ENCODE measurements at places on chromosomes 11 and 22.
A peak's percentile ranks its signal among the peaks of the same experiment; 100 is the strongest.

DNA sequence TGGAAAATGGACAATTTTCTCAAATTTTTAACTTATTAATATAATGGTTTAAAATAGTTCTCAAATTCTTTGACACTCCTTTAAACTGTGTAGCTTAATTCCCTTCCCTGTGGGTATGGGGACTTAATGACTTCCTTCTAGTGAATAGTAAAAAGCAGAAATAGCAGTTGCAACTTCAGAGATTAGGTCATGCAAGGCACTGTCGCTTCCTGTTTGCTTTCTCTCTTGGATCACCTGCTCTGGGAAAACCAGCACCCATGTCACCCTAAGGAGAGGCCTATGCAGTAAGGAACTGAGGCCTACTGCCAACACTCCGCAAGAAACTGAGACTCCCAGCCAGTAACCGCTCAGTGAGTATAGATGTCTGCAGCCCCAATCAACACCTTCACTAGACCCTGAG, 5.5 kb upstream of the PANX3 start:
- no peak for DNase-seq

- DNase-seq: no peak
Observed at GRCh38 chr11:110474578-110474977, 44.8 kb downstream of the FDX1 start.

DNA sequence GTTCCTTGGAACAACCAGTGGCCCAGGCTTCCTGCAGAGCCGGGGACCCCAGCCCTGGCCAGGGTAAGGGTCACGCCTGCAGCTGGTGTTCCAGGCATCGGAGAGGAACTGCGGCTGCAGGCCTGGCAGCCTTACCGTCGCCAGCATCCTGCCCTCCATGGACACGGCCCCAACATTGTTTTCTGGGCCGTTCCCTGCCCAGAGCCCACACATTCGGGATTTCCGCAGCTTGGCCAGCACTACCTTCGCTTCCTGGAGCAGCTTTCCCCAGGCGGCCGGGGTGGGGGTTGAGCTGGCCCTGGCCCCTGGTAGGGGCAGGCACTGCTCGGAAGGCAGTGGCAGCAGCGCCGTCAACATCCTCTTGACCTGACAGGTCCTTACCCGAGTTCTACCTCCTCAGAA, 17.7 kb downstream of the TXN2 start:
- no peak for DNase-seq

GRCh38 chr11:118870396-118871343, 13.0 kb upstream of the CXCR5 start:
- DNase-seq: no peak

GRCh38 chr11:72684236-72684912, 10.2 kb upstream of the PDE2A start:
- no peak for DNase-seq

DNA sequence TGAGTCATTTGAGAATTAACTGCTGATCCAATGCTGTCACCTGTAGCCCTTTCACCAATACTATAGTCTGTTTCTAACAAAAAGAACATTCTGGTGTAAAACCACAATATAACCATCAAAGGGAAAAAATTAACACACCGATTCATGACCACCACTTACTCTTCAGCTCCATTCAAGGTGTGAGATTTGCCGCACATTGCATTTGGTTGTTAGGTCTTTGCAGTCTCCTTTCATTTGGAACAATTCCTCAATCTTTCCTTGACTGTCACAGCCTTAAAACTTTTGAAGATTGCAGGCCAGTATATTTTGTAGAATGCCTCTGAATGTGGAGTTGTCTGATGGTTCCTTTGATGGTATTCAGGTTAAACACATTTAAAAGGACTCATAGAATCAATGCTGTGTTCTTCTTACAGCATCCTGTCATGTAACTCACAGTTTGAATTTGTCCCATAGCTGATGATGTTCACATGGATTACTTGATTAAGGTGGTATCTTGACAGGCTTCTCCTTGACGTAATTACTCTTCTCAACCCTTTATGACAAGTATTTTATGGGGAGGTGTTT, 63.6 kb downstream of the TNRC6B start:
- DNase-seq: no peak

GRCh38 chr11:58992489-58992888, 53.2 kb downstream of the GLYATL1 start:
- DNase-seq: no peak

- DNase-seq: no peak
Observed at GRCh38 chr11:80379620-80380278, 938.9 kb upstream of the TENM4 start.

GRCh38 chr11:107951155-107951554, 22.9 kb downstream of the RAB39A start:
- DNase-seq: no peak

GRCh38 chr22:42217019-42217751, 53.3 kb downstream of the TCF20 start:
- DNase-seq: no peak

DNA sequence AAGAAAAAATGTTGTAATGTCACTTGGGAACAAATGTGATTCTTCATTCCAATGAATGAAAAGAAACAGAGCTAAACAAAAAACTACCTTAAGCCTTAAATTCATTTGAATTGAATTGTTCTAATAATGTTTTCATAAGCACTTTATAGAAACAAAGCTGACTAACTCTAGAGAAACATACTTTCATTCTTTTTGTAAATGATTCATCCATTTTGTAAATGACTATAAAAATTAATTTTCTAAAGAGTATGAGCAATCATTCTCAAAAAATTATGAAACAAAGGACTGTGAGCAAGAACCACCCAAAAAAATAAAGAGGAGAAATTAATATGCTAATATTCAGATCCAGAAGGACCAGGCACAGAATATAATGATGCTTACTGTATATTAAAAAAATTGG, 986.5 kb upstream of the CHORDC1 start:
- DNase-seq: no peak

GRCh38 chr22:26466196-26466595, 17.4 kb downstream of the HPS4 start:
- no peak for DNase-seq

DNA sequence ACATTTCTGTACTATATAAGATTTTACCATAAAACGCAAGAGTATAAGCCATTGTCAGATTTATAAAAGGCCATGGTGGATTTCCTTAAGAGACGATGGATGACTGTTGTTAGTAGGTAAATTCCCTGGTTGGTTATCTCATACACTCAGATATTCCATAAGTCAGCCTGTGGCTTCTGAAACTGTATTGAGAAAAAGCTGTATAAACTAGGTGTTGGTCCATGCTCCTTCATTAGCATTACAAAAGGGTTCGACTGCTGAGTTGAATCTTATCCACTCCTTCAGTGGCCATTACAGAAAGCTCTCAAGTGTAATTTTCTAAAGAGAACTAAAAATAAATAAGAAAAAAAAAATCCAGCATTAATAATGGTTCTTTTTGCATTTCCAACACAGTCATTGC, 5.3 kb downstream of the GRAP2 start:
- no peak for DNase-seq

DNA sequence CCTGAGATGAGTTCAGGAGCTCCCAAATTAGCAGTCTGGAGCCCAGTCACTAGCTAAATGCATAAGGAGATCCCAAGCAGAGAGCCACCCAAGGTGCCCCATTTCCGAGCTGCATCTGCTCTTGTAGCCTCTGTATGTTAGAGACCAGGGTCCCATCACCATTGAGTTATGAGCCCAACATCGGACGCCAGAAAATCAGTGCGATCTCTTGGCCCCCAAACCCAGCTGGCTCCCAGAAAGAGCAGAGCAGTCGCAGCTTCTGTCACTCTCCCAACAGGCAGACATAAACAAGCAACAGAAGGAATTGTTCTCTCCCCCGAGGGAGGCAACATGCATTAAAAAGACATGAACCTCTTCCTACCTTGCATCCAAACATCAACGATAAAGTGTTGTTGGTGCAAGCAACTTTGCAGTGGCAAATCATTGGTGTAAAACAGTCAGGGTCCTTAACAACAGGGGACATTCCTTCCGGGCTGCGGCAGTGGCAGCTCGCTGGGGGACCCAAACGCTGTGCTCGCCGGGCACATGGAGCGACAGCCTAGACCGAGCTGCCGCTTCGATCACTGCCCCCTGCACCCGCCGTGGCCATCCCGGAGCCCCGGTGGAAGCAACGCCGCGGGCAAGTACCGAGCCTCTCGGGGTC, 907.1 kb downstream of the DLG2 start:
- DNase-seq: no peak

DNA sequence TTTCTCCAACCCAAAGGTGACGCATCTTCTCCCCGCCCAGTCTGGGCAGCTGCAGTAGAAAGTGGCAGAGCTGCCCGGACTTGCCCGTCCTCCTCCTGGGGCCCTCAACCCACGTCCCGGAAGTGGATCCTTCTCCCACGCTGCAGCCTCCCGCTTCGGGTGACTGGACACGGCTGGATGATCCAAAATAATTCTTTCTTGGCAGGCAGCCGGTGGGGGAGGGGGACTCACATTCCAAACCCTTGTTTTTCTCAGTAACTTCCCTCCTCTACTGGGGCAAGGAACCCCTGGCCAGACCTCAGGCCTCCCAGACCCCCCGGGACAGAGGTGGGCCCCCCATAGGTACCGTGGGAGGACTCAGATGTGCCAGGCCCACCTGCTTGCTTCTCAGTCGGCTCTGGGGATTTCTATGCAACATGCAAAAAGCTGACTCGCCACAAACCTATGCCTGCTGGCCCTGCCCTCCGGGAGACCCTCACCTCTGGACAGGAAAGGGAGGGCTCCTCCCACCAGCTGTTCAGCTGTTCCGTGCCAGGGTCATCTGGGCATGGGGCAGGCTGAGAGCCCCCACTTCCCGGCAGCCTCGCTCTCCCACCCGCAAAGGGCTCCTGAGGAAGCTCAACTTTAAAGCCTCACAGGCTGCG, 1.4 kb downstream of the PLXNB2 start:
- peak; percentile 48 for DNase-seq

GRCh38 chr22:22897091-22897490, 9.5 kb downstream of the IGLL5 start:
- DNase-seq: no peak

Data from glomerular endothelial cell (primary cell).